Stimulated activated memory B cell treated with anti-CD40 and anti-IgM and Interleukin-4, amounts not matched to agents 10 μg/mL and 1 μg/mL and 100 μg/mL, for 72 hours (primary cell): ENCODE measurements at places on chromosomes 5 and 9.

DNA sequence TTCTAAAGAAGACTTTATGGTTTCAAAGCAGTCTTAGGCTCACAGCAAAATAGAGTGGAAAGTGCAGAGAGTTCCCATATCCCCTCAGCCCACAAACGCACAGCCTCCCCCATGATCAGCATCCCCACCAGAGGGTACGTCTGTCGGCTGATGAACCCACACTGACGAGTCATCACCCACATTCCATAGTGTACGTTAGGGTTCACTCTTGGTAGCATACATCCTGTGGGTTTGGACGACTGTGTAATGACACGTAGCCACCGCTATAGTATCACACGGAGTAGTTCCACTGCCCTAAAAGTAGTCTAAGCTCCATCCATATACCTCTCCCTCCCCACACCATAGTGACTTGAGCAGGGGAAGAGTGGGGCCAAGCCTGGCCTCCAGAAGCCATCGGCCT, 135.7 kb upstream of the PHYKPL start:
- no peak for ATAC-seq

- ATAC-seq = no peak
Measured at GRCh38 chr9:125534971-125535701, 171.9 kb downstream of the MAPKAP1 start.

GRCh38 chr5:103177543-103177942, 57.4 kb downstream of the PPIP5K2 start:
- no peak for ATAC-seq

DNA sequence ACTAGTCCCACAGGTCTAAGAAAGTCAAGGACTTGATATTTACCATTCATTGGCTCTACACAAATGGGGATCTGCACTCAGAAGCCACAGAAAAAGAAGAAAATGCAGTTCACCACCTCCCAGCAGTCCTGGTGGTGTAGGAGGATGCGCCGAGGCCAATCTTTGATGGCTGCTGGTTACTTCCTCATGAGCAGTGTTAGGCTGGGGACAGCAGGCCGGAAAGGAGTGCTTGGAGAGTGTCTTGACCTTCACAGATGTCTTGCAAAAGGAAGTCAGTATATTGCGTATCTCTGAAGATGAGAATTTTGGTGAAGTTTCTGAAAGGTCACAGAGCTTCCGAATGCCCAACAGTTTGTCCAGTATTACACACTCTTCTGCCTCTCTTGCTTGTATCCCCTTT, 597.0 kb downstream of the EBF1 start:
- ATAC-seq = no peak

GRCh38 chr5:172659909-172660628, 19.0 kb downstream of the NEURL1B start:
- ATAC-seq = peak; percentile 68

- peak; percentile 50 for ATAC-seq
Measured at GRCh38 chr5:132419502-132420468, 50.3 kb downstream of the SLC22A5 start.

DNA sequence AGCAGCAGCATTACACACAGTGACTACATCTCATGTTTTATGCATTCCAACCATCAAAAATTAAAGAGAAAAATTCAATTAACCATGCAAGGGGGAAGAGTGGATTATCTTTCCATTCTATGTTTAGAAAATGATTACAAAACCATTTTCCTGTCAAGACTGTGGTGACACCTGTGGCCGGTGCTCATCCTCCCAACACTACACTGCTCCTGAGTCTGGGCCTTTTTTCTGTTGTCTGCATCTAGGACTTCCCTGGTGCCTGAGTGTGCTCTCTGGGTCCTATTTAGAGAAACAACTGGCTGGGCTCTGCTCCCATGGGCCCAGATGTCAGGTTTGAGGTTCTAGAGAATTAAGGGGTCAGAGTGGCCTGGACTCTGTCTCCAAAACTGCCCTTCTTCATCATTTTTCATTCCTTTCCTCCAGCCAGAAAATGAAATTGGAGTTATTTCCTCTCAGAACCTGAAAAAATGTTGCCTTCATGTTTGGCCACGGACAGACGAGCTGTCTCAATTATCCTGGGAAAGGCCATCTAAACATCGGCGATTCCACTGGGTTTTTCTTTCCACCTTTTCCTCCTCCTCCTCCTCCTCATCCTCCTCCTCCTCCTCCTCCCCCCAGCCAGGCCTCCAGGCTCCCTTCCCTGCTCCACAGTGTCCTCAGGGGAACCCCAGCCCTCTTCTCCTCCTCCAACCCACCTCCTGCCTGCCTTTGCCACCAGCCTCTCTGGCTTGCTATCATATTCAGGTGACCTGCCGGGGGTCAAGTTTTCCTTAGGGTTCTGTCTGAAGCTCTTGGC, 11.4 kb upstream of the ARSI start:
- ATAC-seq = no peak

- no peak for ATAC-seq
Measured at GRCh38 chr9:27671636-27672035, 98.4 kb upstream of the C9orf72 start.

DNA sequence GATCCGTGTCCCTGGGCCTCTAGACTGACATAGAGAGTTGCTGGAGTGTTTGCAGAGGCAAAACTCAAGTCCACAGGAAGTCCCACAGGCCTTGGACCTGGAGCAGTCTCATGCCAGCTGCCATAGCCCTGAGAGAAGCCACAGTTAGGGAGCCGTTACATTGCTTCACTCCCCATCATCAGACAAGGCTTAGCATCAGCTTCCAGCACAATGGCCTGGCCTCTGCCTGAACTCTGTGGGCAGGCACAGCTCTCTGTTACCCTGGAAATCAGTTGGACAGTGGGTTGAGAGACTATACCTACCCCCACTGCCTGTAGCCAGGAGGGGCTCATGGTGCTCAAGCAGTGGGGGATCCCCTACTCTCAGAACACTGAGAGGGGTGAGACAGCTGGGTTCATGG, 16.2 kb upstream of the C9orf72 start:
- ATAC-seq = no peak

DNA sequence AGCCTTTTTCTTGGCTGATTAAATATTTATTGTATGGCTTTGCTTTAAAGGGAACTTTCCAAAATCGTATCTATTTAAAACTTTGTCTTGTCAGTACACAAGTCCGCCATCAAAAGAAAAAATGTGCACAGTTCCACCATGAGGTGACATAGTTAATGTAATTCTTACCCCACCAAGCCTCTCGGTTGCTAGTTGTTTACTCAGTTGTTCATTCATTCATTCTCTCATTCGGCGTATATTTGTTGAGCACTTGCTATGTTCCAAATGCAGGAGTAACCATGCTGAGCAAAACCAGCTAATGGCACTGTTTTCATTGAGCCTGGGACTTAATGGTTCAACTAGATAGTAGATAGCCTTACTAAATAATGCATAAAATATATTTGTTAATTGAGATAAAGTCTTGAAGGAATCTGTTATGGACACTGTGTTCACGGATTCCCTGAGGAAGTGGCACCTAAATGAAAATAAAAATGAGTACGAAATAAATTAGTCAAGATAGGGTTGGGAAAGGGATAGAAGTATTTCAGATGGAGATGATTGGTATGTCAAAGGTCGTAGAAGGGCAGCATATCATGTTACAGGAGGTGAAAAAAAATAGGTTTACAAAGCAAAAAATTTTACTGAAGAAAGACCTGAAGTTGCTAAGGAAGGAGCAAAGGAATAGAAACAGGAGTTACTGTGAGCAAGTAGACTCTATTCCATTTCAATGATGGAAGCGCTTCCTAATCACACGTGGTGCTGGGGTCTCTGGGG, 1.5 kb downstream of the DCAF10 start:
- no peak for ATAC-seq

- no peak for ATAC-seq
Measured at GRCh38 chr5:57804505-57804904, 321.9 kb upstream of the ACTBL2 start.

GRCh38 chr5:57249265-57249874, 75.5 kb downstream of the GPBP1 start:
- no peak for ATAC-seq

GRCh38 chr9:112380825-112381221, 915 bp downstream of the HSDL2 start:
- ATAC-seq = no peak

- no peak for ATAC-seq
Measured at GRCh38 chr5:11878814-11879213, 25.4 kb downstream of the CTNND2 start.

GRCh38 chr5:19891658-19892057, 96.3 kb downstream of the CDH18 start:
- ATAC-seq = no peak

DNA sequence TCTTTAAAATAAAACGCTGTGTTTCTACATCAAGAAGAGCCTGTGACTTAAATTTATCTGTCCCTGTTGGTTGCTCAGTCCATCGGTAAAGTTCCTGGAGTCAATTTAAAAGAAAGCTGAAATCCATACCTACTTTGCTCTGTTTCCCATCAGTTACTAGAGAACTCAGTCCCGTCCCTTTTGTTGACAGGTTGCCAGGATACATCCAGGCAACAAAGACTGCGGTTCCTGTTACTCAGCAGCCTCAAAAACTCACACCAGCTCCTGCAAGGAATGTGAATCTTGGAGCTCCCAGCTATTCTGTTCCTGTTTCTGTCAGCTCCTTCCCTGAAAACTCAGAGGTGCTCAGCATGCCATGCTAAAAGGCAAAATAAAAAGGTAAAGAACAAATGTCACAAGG, at the start of gene ZNF474:
TSS of gene ZNF474 (plus strand) at position 241 of the 400 bp plus-strand sequence. CDS start 22,445 bp downstream, outside the sequence.
- ATAC-seq = no peak

DNA sequence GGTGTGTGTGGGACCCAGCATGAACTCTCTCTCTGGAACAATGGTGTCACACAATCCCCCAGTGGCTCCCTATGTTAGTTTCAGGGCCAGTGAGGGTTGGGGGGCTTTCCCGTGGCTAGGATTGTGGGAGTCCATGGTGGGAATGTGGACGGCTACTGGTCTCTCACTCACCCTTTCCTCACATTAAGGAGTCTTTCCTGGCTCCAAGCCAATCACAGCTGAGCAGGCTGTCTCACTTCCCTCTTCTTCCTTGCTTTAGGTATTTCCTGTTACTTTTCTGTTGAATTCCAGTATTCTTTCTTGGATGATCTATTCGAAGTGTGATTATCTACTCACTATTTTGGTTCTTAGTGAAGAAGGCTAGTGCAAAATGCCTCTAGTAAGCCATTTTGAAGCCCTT, 324.4 kb upstream of the MPDZ start:
- no peak for ATAC-seq

DNA sequence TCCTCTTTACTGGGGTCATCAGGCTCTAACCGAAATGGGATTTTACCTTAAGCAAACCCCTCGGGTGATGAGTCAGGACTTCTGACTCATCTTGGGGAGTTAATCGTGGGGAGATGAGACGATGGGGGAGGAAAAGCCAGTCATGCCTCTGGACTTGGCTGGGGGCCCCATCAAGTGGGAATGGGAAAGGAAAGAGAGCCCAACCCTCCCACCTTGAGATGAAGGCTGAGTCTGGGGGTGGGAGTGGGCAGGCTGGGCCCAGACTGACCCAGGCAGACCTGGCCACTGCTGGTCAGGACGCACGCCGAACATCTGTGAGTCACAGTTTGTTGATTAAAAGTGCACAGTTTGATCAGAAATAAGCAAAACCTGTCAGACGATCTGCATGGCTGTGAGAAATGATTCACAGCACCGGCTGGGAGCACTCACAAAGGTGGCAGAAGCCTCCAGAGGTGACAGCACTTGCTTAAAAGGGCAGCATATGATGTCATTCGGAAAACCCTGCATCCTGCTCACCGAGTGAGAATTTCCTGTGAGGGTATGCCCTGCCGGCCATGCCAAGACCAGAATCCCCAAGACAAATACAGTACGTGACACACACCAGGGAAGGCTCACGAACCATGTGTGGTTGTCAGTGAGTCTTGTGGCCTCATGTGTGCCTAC, 50.0 kb upstream of the SLC25A51 start:
- peak; percentile 86 for ATAC-seq

GRCh38 chr9:137317021-137317717, 15.1 kb upstream of the NRARP start:
- no peak for ATAC-seq

- ATAC-seq = no peak
Measured at GRCh38 chr5:81657386-81657785, 93.5 kb downstream of the SSBP2 start.

DNA sequence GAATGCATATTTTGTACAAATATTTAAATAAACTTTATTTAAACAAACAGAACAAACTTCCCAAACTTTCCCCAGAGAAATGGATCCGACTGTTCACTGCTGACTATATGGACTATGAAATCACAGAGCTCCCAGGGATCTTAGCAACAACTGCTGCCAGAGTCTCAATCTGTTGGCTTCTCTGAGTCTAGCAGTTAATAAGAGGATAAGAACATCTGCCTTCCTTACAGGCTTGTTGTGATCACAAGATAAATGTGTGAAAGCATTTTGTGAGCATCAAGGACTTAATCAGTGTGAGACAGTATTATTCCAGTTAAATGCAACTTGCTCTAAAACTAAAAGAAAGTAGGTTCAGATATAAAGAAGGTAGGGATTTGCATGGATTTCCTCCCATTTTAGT, 31.4 kb upstream of the MYOT start:
- ATAC-seq = no peak

DNA sequence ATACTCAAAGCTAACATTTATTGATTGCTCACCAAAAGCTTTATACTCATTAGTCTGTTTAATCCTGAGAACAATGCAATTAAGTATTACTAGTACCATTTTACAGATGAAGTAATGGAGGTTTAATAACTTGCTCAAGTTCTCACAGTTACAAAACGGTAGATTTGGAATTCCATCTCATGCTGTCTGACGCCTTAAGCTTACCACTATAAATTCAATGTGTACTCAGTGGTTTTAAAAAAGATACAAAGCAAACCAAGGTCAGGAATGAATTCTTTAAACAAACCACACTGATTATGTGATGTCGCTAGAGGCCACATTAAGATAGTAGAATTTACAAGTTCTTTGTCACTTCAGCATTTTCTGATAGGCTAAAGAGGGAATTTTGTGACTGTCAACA, 1.2 kb upstream of the C5orf63 start:
- no peak for ATAC-seq

DNA sequence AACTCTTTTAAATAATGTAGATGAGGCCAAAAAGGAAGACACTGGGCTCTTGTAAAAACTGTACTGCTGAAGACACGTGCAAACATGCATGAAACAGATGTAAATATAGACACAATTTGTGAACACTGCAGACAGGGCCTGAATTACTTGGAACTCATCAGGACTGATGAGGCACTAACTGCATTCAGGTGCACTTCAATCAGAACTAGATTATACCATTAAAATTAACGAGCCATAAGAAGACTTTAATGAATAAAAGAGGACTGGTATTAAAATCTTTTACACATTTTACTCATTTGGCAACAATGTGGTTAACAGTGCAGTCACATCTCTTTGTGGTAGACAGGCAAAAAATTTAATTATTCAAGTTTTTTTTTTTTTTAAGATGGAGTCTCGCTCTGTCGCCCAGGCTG, 13.4 kb upstream of the ZCCHC9 start:
- ATAC-seq = no peak

DNA sequence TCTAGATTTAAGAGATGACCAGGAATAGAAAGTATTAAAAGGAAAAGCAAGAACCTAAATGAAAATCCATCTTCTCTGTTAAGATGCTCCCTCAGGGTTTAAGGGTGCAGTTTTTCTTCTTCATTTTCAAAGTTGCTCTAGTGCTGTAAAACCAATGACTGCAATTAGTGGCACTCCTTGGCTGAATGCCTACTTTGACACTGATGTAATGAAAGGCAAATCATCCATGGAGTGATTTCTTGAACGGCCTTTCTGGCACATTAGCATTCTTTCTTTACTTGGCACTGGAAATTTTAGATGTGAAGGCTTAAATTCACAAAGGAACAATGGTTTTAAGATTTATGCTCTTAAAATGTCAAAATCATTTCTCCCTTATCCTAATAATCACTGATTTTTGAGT, 19.3 kb upstream of the ISCA1 start:
- no peak for ATAC-seq

- ATAC-seq = no peak
Measured at GRCh38 chr9:70043285-70043684, 363 bp upstream of the MAMDC2 start.
